Activated naive CD8-positive, alpha-beta T cell treated with anti-CD3 and anti-CD28 coated beads for 36 hours (primary cell): ENCODE measurements at places on chromosomes 11 and 22. TPM values are rescaled to one million over a fixed set of nuclear protein-coding genes. Genes with fewer than 3 reads are reported as not detected.

The MIOX gene
- not detected for total RNA-seq

The HORMAD2 gene
- not detected for total RNA-seq

The C11orf97 gene
- total RNA-seq: not detected

DNA sequence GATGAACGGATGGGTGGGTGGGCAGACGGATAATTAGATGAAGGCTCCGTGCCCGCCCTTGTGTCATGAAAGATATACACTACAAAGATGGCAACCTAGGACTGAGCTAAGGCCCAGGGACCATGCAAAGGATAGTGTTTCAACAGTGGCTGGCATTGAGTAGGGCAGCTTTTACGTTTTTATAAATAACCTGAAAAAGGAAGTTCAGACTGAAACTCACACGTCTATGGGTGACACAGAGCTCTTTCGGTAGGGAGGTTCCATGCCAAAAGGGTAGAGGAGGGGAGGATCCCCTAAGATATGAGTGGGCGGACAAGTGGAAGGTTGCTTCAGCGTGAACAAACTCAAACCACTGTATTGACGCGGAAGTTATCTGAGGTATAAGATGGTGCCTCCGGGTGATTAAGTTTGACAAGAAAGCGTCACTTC lies 90.5 kb downstream of the UBASH3B start:
- H3K27ac ChIP-seq: no peak overlapping the region
- DNase-seq: peak; percentile 77
- H3K27me3 ChIP-seq: no peaks in the 10 kb centered on the region
- H3K4me3 ChIP-seq: peak overlapping the region; percentile 32
- H3K36me3 ChIP-seq: peaks cover 12% of the 10 kb centered on the region

The CTR9 gene
- total RNA-seq: 50.6 TPM

The TMPRSS4 gene
- total RNA-seq: not detected

DNA sequence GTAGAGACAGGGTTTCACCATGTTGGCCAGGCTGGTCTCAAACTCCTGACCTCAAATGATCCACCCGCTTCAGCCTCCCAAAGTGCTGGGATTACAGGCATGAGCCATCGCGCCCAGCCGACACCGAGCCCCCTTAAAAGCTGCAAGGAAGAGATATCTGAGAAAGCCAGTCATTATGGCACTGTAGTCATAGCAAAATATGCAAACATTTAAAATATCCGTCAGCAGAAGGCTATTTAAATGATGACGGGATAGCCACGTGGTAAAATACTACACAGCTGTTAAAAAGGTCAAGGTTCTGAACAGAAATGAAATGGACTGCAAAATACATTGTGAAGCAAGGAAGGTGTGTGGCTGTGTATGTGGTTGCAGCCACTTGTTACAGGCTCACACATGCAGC lies 6.4 kb upstream of the CCDC88B start:
- H3K36me3 ChIP-seq: peaks cover 2% of the 10 kb centered on the region
- no peak for DNase-seq
- H3K27me3 ChIP-seq: no peaks in the 10 kb centered on the region
- H3K4me3 ChIP-seq: no peak overlapping the region
- H3K27ac ChIP-seq: no peak overlapping the region

DNA sequence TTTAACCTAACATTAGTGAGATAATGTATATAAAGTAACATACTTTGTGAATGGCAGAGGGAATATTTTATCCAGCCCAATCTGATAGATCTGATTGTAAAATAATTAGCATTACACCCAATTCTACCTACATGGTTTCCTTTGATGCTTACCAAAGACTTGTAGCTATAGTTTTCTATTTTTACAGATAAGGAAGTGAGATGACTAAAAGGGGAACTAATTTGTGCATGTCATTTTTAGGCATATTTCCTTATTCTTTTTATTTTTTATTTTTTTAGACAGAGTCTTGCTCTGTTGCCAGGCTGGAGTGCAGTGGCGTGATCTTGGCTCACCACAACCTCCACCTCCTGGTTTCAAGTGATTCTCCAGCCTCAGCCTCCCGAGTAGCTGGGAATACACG lies 793.7 kb upstream of the LRRC4C start:
- no peak for DNase-seq
- no peak overlapping the region for H3K4me3 ChIP-seq
- no peaks in the 10 kb centered on the region for H3K27me3 ChIP-seq
- H3K27ac ChIP-seq: no peak overlapping the region
- H3K36me3 ChIP-seq: no peaks in the 10 kb centered on the region
- H3K4me1 ChIP-seq: no peaks in the 10 kb centered on the region

DNA sequence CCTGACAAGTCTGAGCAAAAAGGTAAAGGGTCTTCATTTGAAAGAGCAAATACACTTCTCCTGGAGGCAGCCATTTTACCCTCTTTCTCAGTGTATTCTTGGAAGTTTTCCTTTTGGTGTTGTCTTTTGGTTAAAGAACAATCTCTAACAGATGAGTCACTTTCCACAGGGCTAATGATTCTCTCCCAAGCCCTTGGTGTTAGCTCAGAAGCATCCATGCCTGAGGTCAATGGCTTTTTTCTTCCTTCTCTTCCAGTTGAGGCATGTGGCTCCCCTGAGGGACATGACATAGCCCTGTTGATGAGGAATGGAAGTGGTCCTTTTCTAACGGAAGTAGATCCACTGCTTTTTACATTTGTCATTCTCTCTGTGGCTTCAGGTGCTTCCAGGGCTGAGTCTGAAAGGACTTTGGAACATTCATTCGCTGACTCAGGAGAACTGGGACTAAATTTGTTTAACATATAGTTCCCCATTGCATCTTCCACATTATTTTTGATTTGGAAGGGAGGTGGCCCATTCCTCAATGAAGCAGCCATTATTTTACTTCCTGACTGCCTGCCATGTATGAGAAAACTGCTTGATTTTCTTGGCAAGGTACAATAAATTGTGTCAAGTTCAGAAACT lies 13.8 kb upstream of the POGLUT3 start:
- H3K4me1 ChIP-seq: no peaks in the 10 kb centered on the region
- no peak for DNase-seq
- no peak overlapping the region for H3K27ac ChIP-seq
- H3K27me3 ChIP-seq: no peaks in the 10 kb centered on the region

The CD59 gene
- 58.4 TPM for total RNA-seq

DNA sequence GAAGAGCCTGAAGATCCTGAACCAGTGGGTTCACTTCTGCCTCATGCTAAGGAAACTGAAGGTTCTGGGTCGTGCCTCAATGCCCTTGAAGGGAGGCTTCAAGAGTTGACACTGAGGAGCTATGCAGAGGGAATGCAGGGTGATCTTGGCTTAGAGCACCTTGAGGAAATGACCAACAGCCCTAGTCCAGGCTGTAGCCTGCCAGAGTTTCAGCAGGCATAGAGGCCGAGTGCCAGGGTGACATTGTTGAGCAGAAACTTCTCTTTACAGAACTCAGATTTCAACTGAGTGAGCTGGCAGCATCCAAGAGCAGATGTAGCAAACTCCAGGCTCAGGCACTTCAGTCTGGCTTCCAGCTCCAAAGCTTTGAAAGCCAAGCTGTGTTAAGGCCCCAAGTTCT lies 23.1 kb upstream of the CAPRIN1 start:
- H3K36me3 ChIP-seq: no peaks in the 10 kb centered on the region
- peaks cover 3% of the 10 kb centered on the region for H3K27me3 ChIP-seq
- DNase-seq: no peak
- H3K4me1 ChIP-seq: no peaks in the 10 kb centered on the region

The PLA2G6 gene
- 31.5 TPM for total RNA-seq

The SERPING1 gene
- total RNA-seq: 0.41 TPM

- H3K4me3 ChIP-seq: no peak overlapping the region
- no peaks in the 10 kb centered on the region for H3K27me3 ChIP-seq
Observed at GRCh38 chr11:21928847-21929246, 264.0 kb upstream of the ANO5 start.

- H3K36me3 ChIP-seq: peaks cover 11% of the 10 kb centered on the region
- DNase-seq: no peak
Observed at GRCh38 chr11:85759915-85760314, 51.0 kb downstream of the SYTL2 start.

The PGR gene
- total RNA-seq: not detected

DNA sequence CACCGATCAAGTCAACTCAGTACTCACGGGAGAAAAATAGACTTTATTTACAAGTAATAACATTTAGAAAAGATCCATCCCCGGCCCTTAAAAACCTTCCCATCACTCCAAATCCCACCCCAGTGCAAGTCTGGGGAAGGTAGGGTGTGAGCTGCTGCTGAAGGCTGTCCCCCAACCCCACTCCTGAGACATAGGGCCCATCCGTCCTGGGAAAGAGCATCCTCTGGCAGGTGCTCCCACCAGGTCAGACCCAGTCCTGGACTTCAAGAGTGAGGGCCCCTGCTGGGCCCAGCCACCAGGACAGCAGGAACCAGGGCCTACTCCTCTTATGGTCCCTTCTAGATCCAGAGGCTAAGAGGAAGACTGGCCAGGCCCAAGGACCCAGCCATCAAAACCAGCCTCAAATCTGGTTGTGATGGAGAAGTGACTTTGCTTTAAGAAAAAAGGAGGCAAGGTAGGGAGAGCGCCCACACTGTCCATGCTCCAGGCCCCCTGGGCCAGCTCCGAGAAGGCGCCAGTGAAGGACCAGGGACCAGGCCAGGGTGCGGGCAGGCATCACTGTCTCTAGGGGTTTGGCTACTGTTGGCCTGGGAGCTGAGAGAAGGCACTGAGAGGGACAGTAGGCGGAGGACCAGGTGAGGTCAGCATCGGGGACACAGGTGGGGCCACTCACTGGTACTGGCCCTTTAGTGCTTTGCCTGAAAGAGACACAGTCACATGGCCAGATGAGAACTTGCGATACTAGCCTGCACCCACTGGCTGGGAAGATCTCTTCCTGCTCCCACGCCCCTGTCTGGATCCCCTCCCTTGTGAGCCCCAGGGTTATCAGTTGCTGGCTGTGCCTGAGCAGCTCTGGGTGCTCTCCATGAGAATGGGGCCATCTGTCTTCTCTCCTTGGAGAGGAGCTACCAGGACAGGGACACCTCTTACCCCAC lies 4.4 kb downstream of the IL18BP start:
- H3K4me3 ChIP-seq: no peak overlapping the region
- no peak for DNase-seq
- peak overlapping the region; percentile 70 for H3K27ac ChIP-seq

The C11orf87 gene
- not detected for total RNA-seq

The HTR3B gene
- total RNA-seq: not detected

GRCh38 chr11:117900121-117900648 lies 23.7 kb upstream of the FXYD6 start:
- H3K4me3 ChIP-seq: no peak overlapping the region
- no peak for DNase-seq
- H3K36me3 ChIP-seq: no peaks in the 10 kb centered on the region
- peaks cover 4% of the 10 kb centered on the region for H3K4me1 ChIP-seq

DNA sequence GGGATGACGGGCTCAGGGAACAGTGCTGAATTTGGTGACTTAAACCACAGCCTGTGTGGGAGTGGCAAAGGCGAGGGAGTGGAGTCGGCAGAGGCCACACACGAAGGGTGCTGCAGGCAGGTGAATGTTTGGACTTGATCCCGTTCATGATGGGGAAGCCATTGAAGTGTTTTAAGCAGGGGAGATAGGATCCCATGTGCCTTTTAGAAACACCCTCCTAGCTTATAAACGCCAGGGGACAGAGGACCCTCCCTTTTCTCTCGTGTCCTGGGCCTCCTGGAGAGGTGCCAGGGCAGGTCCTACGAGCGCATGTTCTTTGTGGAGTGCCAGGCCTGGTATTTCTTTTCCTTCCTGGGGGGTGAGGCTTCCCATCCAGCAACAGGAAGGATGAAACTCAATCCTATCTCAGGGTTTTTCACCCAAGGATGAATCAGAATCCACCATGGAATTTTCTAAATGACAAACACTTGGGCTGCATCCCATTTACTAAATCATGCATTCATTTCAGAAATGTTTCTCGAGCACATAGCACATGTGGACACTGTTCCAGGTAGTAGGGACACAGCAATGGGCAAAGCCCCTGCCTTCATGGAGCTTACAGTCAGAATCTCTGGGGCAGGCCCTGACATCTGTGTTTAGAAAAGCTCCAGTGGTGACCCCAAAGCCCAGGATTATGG lies 59.6 kb downstream of the CHRDL2 start:
- peaks cover 6% of the 10 kb centered on the region for H3K36me3 ChIP-seq
- no peak overlapping the region for H3K4me3 ChIP-seq
- no peaks in the 10 kb centered on the region for H3K4me1 ChIP-seq

The WT1 gene
- total RNA-seq: not detected

- H3K27ac ChIP-seq: no peak overlapping the region
- no peaks in the 10 kb centered on the region for H3K36me3 ChIP-seq
- DNase-seq: no peak
- no peaks in the 10 kb centered on the region for H3K27me3 ChIP-seq
- peaks cover 2% of the 10 kb centered on the region for H3K4me1 ChIP-seq
Observed at GRCh38 chr11:87127101-87127500, 89.4 kb downstream of the TMEM135 start.

The WNT11 gene
- not detected for total RNA-seq

The CABP4 gene
- 0.27 TPM for total RNA-seq

DNA sequence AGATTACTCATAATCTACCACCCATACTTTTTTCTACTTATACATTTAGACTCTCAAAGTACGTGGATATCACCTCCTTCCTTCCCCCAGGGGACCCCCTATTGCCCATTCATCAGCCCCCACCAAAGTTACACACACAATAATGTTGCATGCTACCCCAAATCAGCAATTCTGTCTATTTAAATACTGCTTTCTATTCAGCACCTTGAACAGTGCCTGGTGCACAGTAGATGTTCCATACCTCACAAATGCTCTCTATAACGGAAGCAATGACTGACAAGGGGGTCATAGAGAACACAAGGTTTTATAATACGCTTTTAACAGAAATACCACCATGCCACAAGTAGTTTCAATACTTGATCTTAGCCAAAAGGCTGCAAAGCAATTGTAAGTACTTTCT lies 370.7 kb downstream of the MIAT start:
- H3K4me3 ChIP-seq: no peak overlapping the region
- DNase-seq: no peak
- H3K27me3 ChIP-seq: peaks cover 14% of the 10 kb centered on the region
- no peaks in the 10 kb centered on the region for H3K4me1 ChIP-seq

The MIAT gene
- 5.1 TPM for total RNA-seq

The DRICH1 gene
- total RNA-seq: not detected

DNA sequence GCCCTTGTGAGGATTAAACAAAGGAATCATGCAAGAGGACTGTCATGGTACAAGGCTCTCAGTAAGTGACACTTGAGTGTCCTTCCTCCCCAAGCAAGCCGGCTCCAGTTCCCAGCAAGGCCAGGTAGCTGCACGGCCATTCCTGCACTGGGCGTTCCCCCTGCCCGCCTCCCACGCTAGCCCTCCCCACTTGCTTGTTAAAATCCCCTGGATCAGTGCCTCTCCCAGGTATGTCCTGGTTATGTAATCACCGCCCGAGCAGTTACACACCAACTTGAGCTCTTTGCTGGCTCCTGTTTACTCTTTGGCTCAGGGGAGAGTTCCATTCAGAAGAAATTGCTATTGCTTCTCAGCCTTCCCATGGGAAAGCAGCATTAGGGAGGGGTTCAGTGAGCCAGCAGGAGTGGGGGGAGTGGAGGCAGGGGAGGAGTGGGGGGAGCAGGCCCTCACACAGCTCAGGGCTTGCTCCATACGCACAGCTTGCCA lies 19.4 kb upstream of the MYEOV start:
- H3K4me3 ChIP-seq: no peak overlapping the region
- DNase-seq: no peak
- no peak overlapping the region for H3K27ac ChIP-seq

The OR52N4 gene
- 0.35 TPM for total RNA-seq

The KCNJ5 gene
- total RNA-seq: not detected

The TUBA8 gene
- total RNA-seq: 1.2 TPM
